ENCODE measurements at places on chromosomes 7 and 10. TPM values are rescaled to one million over a fixed set of nuclear protein-coding genes. Genes with fewer than 3 reads are reported as not detected.

GRCh38 chr10:88066876-88067275, 203.5 kb downstream of the PTEN start:
- H3K27me3 ChIP-seq: peaks cover 2% of the 10 kb centered on the region
- no peak overlapping the region for H3K4me3 ChIP-seq
- H3K36me3 ChIP-seq: peaks cover 9% of the 10 kb centered on the region
- no peak for DNase-seq
- H3K4me1 ChIP-seq: peaks cover 44% of the 10 kb centered on the region
- peak overlapping the region; percentile 9 for H3K27ac ChIP-seq

GRCh38 chr7:39527951-39528350, 38.3 kb upstream of the YAE1 start:
- H3K36me3 ChIP-seq: no peaks in the 10 kb centered on the region
- no peak overlapping the region for H3K27ac ChIP-seq
- H3K27me3 ChIP-seq: peaks cover 17% of the 10 kb centered on the region
- H3K4me1 ChIP-seq: no peaks in the 10 kb centered on the region

DNA sequence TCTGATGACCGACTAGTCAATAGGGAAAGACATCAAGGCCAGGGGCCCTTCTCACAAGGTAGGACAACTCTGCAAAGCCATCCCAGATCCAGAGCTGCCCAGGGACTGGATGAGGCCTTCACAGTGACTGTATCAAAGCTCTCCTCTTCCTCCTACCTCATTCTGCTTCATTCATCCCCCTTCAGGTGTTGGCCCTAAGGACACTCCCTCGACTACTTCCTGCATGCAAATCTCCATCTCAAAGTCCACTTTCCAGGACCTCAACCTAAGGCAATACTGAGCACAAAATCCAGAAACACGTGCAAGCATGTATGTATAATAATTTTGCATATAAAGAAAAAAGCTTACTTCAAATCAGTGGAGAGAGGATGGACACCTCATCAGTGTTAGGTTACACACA, 25.1 kb downstream of the DPY19L1 start:
- no peaks in the 10 kb centered on the region for H3K27me3 ChIP-seq
- H3K4me3 ChIP-seq: no peak overlapping the region
- H3K27ac ChIP-seq: no peak overlapping the region
- H3K36me3 ChIP-seq: peaks cover 17% of the 10 kb centered on the region

SPDYE6 gene
- total RNA-seq: 0.13 TPM

GRCh38 chr10:12432402-12433189, 83.2 kb downstream of the CAMK1D start:
- H3K4me1 ChIP-seq: no peaks in the 10 kb centered on the region
- no peak overlapping the region for H3K4me3 ChIP-seq
- DNase-seq: no peak
- H3K27me3 ChIP-seq: no peaks in the 10 kb centered on the region
- no peak overlapping the region for H3K27ac ChIP-seq
- no peaks in the 10 kb centered on the region for H3K36me3 ChIP-seq

DNA sequence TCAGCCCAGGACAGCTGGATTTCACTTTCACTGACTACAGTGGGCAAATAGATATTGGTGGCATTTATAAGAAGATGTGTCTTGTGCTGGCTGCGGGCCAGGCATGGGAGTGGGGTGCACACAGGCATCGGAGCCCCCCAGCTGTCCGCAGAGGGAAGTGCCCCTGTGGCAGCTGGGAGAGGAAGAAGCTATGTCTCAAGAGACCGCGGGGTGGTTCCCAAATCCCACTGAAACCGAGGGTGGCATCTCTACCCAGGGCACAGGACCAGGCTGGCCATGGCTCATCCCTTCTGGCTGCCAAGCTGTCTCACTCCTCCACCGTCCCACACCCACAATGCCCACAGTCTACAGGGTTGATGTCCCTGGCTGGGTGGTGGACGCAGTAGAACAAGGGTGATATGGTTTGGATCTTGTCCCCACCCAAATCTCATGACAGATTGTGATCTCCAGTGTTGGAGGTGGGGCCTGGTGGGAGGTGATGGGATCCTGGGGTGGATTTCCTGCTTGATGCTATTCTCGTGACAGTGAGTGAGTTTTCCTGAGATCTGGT, 94.8 kb downstream of the TCERG1L start:
- no peak overlapping the region for H3K27ac ChIP-seq
- no peaks in the 10 kb centered on the region for H3K27me3 ChIP-seq
- no peak for DNase-seq

CAMK2B gene
- total RNA-seq: not detected

DNA sequence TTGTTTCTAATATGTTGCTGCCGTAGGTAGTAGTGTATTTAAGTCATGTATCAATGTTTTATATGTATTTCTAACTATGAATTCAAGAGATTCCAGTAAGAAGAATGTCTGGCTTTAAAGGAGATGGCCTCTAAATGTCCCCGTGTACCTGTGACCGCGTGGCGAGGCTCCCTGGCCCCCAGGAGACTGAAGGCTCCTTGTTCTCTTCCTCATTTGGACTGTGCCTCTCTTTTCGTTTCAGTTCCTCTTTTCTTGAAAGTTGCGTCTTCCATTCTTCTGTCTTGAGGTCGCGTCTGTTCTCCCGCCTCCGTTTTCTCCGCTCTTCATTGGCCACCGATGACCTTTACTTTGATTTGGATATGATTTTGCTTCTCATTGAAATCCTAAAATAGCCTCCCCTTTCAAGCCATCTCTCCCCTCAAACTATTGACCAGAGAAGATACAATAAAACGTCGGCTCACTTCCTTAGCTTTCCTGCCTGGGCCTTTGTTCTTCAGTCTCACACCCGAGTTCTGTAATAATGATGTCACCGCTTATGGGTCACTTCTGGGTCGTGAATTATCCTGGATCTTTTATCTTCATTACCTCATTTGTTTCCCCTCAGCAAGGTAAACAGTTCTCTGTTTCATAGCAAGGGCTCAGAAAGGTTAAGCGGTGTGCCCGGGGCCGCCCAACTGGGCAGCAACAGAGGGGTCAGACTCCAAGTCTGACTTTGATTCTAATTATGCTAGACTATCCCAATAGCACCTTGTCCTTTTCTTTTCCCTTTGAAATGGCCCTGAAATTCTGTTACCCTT, 28.7 kb downstream of the WIPI2 start:
- no peak overlapping the region for H3K27ac ChIP-seq
- no peaks in the 10 kb centered on the region for H3K27me3 ChIP-seq
- no peaks in the 10 kb centered on the region for H3K4me1 ChIP-seq
- DNase-seq: no peak
- H3K36me3 ChIP-seq: peaks cover 73% of the 10 kb centered on the region

DNA sequence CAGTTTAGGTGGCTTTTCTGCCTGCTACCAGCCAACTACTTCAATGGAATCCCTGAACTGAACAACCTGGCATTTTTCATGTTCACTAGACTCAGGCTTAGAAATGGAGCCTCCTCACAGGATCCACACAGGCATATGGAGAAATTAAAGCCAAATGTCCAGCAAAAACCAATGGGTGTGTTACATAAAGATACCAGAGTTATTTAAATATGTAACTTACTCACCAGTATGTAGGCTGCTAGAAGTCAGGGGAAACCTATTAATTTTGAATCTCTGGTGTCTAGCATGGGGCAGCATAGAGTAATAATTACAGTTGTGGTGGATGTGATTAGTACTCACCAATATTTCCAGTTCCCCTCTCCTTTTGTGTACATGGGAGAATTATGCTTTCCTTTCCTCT, 383.6 kb downstream of the LRMDA start:
- no peaks in the 10 kb centered on the region for H3K27me3 ChIP-seq
- no peak overlapping the region for H3K27ac ChIP-seq
- H3K36me3 ChIP-seq: no peaks in the 10 kb centered on the region
- H3K4me3 ChIP-seq: no peak overlapping the region
- no peaks in the 10 kb centered on the region for H3K4me1 ChIP-seq

DPY19L1 gene
- 29.5 TPM for total RNA-seq

CYP26C1 gene
- not detected for total RNA-seq

DNA sequence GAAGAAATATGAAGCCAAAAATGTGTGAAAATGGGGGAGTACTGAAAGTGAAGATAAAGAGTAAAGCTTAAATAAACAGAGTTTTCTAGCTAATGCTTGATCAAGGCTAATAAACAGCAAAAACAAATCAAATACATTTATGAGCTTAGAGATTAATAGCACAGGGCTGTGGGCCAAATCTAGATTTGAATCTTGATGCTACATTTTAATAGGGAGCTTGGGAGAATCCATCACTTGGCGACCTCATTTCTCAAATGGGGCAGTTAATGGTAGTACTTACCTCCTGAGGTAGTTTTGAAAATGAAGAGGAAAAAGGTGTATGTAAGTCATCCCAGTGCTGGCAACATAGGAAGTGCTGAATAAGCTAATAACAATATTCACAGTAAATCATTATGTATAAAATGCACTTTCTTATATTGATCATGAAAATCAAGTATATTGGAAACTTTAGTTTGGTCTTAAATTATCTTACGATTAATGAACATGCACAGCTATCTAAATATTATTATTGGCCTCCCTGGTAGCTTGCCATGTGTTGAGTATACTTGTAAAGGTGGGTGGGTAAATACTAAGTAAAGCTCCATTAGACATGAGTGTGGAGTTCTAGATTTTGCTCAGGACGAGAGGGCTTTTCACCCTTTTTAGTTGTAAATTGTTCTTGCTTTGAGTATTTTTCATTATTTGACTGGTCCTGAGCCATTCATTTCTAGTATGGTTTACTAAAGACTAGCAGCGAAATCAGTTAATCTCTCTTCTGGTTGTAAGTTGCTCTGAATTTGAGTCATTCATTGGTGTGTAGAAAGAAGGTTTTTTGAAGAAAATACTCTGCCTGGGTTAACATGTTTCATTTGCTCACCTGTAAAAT, 5.1 kb downstream of the BICC1 start:
- no peaks in the 10 kb centered on the region for H3K36me3 ChIP-seq
- no peak for DNase-seq
- H3K27ac ChIP-seq: no peak overlapping the region
- no peak overlapping the region for H3K4me3 ChIP-seq
- peaks cover 16% of the 10 kb centered on the region for H3K4me1 ChIP-seq
- H3K27me3 ChIP-seq: peaks cover 35% of the 10 kb centered on the region

DNA sequence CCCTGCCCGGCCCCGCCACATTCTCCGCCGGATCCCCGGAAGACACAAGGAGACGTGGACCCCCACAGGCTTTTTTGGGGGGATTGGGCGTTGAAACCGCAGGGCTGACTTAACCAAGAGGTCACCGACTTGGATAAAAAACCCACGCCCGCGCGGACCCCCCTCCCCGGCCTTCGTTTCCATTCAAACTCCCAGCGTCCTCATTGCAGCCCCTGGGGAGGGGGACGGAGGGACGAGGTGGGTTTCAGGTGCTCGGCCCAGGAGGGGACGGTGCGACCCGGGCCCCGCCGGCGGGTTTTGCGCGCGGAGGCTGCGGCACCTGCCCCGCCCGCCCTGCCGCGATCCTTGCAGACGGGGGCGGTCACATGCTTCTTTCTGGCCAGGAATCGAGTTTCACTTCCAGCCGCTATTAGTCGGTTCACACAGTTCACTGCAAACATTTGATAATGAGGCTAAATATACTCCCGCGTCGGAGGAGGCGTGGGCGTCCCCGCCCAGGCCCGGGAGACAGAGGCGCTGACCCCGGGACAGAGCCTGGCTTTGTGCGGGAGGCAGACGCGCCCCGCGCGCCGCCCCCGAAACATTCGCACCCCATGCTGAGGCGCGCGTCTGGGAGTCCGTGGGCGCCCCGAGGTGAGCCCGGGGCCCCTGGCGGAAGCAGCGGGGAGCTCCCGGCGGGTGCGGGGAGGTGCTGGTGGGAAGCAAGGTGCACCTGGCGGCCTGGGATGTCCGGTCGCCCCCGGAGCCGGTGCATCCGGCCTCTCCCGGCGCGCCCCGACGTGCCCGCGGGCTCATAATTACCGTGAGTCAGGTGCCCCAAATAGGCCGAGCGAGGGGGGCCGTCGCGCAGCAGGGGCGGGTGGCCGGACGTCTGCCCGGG, 2.7 kb upstream of the PDGFA start:
- no peak overlapping the region for H3K4me3 ChIP-seq
- H3K4me1 ChIP-seq: peaks cover 7% of the 10 kb centered on the region
- H3K36me3 ChIP-seq: no peaks in the 10 kb centered on the region
- peak; percentile 28 for DNase-seq

GRCh38 chr10:85168243-85168642, 839.9 kb downstream of the CCSER2 start:
- no peaks in the 10 kb centered on the region for H3K27me3 ChIP-seq
- H3K27ac ChIP-seq: no peak overlapping the region
- H3K4me3 ChIP-seq: no peak overlapping the region
- no peak for DNase-seq
- H3K36me3 ChIP-seq: no peaks in the 10 kb centered on the region
- no peaks in the 10 kb centered on the region for H3K4me1 ChIP-seq

DNA sequence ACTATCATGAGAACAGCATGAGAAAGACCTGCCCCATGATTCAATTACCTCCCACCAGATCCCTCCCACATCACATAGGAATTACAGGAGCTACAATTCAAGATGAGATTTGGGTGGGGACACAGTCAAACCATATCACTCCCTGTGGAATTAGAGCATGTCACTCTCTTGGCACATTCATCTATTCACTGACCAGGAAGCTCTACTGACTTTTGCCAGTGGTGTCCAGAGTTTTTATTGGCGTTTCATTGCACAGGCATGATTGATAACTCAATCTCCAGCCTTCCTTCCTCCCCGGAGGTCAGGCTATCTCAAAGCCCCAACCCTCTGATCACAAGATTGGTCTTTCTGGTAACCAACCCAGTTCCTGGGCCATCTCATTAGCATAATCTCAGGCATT, 478.9 kb upstream of the NRP1 start:
- H3K4me1 ChIP-seq: no peaks in the 10 kb centered on the region
- no peak for DNase-seq
- H3K27ac ChIP-seq: no peak overlapping the region
- H3K36me3 ChIP-seq: no peaks in the 10 kb centered on the region

LMBR1 gene
- 51.8 TPM for total RNA-seq

- no peak overlapping the region for H3K27ac ChIP-seq
- H3K4me3 ChIP-seq: no peak overlapping the region
- H3K36me3 ChIP-seq: no peaks in the 10 kb centered on the region
- peaks cover 4% of the 10 kb centered on the region for H3K4me1 ChIP-seq
These were observed 4.6 kb upstream of the CYP3A4 start for GRCh38 chr7:99788554-99788953.

DNA sequence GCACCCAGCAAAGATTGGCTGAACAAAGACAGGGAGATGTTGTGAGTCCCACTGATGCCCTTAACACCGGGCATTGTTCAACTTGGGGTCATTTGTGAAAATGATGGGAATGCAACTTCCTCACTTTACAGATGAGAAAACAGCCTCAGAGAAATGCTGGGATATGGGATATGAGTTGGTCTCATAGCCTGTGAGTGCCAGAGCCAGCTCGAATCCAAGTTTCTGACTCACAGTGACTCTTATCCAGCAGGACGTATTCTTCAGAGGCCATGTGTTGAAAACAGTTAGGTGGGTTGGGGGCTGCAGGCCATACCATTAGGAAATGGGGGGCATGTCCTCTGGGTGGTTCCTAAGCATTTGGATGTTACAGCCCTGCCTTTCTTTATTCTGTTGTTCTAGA, 45.2 kb downstream of the KIAA1217 start:
- no peak overlapping the region for H3K27ac ChIP-seq
- H3K4me3 ChIP-seq: no peak overlapping the region

DNAH11 gene
- total RNA-seq: 2.1 TPM

GRCh38 chr7:130356876-130357611, 12.4 kb downstream of the CPA5 start:
- no peak for DNase-seq
- H3K27ac ChIP-seq: no peak overlapping the region
- H3K36me3 ChIP-seq: no peaks in the 10 kb centered on the region
- peaks cover 6% of the 10 kb centered on the region for H3K27me3 ChIP-seq
- peaks cover 2% of the 10 kb centered on the region for H3K4me1 ChIP-seq

GRCh38 chr10:69218831-69219230, 1.3 kb upstream of the HKDC1 start:
- H3K27me3 ChIP-seq: no peaks in the 10 kb centered on the region
- H3K27ac ChIP-seq: no peak overlapping the region
- DNase-seq: no peak
- H3K36me3 ChIP-seq: no peaks in the 10 kb centered on the region
- H3K4me3 ChIP-seq: no peak overlapping the region
- H3K4me1 ChIP-seq: peaks cover 69% of the 10 kb centered on the region

EN2 gene
- total RNA-seq: not detected

Data from activated CD4-positive, alpha-beta memory T cell treated with anti-CD3 and anti-CD28 coated beads, Interleukin-2, amount 10 ng/mL, durations not matched to agents 7 days and 5 days (primary cell).